ENCODE measurements at places on chromosomes 1 and 21. TPM values are rescaled to one million over a fixed set of nuclear protein-coding genes. Genes with fewer than 3 reads are reported as not detected.

GRCh38 chr1:1069711-1070676, 4.1 kb downstream of the RNF223 start:
- DNase-seq, result peak; percentile 36

DNA sequence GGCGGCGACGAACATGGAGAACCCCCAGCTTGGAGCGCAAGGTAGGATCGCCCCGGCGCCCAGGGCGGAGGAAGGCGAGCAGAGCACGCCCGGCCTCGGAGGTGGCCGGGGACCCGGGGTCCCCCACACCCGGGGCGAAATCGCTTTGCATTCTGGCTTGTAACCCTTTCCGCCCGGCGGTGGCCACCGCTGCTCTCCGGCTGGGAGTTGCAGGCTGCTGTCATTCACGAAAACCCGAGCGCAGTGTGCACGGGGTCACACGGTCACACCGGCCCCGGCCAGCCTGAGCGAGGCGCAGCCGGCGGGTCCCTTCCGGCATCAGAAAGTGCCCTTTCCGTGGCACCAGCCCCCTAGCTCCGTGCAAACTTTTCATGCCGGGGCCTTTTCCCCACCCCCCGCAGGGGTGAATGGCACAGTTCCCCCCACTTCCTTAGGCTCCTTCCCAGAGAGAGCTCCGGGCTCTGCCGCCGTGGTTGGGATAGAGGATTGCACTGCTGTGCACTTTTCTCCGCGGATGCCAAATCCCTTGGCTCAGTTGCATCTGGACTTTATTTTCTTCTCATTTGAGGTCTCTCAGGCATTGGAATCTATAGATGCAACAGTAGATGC, 802 bp downstream of the KAZN start:
- DNase-seq, result no peak

DNA sequence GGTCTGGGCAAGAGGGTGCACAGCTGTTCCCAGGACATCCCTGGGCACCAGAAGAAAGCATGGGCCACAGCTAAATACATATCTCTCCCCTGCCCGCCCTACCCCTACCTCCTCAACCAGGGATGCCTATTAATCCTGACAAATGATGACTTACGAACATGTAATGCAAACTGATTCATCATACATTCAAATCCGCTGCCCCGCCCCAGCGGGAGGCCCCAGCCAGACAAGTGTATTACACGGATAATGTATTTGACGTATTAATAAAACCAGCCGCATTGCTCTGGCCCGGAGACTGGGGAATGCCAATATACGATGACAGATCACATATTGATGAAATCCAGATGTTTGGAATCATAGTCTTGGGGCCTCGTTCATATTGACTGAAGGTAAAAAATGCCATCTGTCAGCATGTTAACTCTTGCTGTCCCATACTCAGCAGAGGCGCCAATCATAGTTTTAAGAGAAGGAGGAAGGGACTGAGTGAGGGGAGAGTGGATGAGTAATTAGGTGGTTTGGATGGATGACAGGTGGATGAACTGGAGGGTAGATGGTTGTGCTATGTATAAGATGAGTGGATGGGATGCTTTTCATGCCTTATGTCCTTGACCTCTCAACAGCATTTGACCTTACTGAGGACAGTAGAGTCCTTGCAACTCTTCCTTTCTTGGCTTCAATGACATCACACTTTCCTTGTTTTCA, 68.2 kb downstream of the TMEM53 start:
- no peak for DNase-seq

DNA sequence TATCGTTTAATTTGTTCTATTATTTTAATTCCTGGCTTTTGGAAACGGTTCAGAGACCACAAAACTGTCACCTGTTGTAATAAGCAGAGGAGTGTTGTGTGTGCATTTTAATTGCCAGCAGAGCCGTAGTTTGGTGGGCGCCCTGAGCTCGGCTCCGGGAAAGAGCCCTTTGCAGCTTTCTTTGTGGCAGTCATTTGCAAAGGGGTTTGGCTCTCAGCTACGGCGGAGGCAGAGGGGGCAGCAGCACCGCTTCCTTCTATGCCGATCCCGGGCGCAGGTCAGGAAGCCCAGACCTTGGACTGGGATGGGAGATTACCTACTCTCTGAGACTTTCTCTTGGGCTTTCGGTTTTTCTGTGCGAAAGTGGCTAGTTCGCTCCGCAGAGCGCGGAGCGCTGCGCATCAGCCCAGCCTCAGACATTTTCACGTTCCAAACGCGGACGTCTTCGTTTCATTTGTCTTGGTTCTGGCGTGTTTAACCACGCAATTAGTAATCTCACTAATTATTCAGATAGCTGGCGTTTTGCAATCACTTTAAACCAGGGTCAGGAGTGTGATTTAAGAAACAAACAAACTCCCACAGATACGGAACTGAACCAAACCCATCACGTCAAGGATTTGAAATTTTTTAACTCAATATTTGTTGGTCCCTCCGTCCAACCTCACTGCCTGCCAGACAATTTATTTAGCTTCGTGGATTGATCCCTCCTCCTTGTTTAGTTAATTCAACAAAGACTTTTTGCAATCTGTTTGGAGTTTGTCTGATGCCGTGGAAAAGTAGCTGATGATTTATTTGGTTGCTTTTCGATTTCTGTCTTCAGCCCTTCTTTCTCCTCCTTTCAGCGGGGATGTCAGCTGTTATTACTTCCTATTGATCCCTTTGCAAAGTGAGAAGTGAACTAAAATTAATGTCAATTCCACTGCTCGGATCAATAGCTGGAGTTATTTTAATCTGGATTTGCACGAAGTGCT, 3.9 kb downstream of the RNF220 start:
- DNase-seq, result peak; percentile 16

DNA sequence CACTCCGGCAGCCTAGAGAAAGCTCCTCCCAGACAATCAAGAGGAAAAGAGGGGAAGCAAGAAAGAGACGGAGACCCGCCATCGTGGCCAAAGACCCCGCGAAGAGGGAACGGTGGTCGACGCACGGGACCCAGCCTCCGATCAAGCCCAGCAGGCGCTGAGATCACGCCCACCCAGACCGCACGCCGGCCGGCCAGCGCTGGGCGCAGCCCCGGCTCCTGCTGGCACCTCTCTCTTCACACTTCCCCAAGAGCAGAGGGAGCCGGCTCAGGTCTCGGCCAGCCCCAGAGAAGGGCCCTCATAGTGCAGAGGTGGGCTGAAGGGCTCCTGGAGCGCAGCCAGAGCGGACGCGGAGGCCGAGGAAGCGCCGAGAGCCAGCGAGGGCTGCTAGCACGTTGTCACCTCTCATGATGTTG, 918.4 kb upstream of the ADAMTS5 start:
- no peak for DNase-seq

DNA sequence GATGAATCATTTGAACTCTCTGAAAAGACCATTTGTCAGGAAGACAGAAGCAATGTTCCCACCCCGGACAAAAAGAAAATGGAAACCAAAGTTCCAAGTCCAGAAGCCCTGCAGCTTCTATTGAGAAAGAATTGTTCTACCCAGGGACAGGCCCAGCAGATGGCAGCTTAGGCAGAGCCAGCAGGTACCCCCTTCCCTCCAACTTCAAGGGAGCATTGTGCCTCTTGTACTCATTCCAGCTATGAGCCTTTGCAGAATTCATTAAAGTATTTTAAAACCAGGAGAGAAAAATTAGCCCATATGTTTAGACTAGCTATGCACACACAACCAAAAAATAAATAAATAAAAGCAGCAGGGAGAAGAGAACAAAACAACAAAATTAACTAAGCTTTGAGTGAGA, 85.2 kb upstream of the KCND3 start:
- DNase-seq, result no peak

- no peak for DNase-seq
Observed at GRCh38 chr1:145983206-145983675, 13.1 kb downstream of the TXNIP start.

GRCh38 chr1:211870156-211870555, 39.6 kb upstream of the LPGAT1 start:
- no peak for DNase-seq

DNA sequence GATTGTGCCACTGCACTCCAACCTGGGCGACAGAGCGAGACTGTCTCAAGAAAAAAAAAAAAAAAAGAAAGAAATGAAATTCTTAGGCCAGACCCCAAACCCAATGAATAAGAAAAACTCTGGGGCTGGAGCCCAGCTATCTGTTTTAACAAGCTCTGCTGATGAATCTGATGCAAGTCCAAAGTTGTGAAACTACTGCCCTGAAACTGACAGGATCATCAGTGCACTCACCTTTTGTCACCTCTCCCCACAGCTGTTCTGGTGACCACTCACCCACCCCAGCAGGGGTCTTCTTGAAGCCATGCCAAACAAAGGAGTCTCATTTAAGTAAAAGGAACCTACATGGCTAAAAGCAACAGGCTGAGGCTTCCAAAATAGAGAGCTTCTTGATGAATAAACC, 8.4 kb downstream of the PABPC4 start:
- no peak for DNase-seq

DNA sequence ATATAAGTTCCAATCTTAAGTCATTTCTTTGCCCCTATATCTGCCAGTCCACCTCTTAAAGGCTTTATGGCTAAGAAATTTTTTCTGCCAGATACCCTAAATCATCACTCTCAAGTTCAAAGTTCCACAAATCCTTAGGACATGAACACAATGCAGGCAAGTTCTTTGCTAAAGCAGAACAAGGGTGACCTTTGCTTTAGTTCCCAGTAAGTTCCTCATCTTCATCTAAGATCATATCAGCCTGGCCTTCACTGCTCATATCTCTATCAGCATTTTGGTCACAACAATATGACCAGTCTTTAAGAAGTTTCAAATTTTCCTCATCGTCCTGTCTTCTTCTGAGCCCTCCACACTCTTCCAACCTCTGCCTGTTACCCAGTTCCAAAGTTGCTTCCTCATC, 402.2 kb upstream of the RUNX1 start:
- no peak for DNase-seq

GRCh38 chr1:114122941-114123618, 30.6 kb downstream of the SYT6 start:
- DNase-seq, result peak; percentile 41

DNA sequence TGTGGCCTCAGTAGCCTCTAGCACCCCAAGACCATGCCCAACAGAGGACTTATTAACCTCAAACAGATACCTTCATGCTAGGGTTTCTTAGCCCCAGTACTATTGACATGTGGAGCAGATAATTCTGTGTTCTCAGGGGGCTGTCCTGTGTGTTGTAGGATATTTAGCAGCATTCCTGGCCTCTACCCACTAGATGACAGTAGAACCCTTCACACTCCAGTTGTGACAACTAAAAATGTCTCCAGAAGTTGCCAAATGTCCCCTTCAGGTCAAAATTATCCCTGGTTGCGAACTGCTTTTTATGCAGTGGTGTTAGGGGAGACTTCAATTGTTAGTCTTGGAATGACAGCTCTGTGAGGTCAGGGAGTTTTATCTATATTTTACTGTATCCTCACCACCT, 8.1 kb downstream of the KAZN start:
- peak; percentile 32 for DNase-seq

DNA sequence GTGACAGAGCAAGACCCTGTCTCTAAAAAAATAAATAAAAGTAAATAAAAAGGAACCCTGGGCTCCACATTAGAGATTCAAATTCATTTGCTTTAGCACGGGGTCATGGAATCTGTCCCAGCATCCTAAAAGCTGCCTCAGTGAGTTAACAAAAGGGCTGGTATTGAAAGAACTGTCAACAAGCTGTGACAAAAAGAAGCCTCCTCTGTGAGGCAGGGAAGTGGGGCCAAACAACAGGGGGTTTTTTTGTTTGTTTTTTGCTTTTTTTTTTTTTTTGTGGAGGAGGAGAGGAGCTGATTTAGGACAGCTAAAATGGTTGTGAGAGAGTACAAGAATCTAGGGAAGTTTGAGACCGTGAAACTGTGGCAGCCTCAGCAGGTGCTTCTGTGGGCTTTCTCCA, 115.7 kb downstream of the LIPI start:
- DNase-seq, result no peak

- peak; percentile 3 for DNase-seq
Observed at GRCh38 chr1:213326281-213327016, 275.4 kb downstream of the RPS6KC1 start.

GRCh38 chr1:64759968-64760367, 15.1 kb downstream of the RAVER2 start:
- DNase-seq, result no peak

GRCh38 chr1:245516284-245516759, 361.5 kb downstream of the KIF26B start:
- no peak for DNase-seq

GRCh38 chr1:108199201-108199691, 897 bp downstream of the SLC25A24 start:
- no peak for DNase-seq

MCM3AP gene
- 39.6 TPM for polyA plus RNA-seq

ST6GALNAC3 gene
- polyA plus RNA-seq, result 14.8 TPM

CD84 gene
- polyA plus RNA-seq, result not detected

TGFBR3 gene
- polyA plus RNA-seq, result 14.6 TPM

OPRD1 gene
- polyA plus RNA-seq, result 0.13 TPM

All from cardiac muscle cell (in vitro differentiated cells and primary cell).